ENCODE measurements at places on chromosomes 12 and 14.

GRCh38 chr12:91937009-91937408 lies 208.6 kb downstream of the BTG1 start:
- no peak for DNase-seq

- peak; percentile 51 for DNase-seq
These were observed 109.2 kb upstream of the EGLN3 start for GRCh38 chr14:34059925-34060650.

DNA sequence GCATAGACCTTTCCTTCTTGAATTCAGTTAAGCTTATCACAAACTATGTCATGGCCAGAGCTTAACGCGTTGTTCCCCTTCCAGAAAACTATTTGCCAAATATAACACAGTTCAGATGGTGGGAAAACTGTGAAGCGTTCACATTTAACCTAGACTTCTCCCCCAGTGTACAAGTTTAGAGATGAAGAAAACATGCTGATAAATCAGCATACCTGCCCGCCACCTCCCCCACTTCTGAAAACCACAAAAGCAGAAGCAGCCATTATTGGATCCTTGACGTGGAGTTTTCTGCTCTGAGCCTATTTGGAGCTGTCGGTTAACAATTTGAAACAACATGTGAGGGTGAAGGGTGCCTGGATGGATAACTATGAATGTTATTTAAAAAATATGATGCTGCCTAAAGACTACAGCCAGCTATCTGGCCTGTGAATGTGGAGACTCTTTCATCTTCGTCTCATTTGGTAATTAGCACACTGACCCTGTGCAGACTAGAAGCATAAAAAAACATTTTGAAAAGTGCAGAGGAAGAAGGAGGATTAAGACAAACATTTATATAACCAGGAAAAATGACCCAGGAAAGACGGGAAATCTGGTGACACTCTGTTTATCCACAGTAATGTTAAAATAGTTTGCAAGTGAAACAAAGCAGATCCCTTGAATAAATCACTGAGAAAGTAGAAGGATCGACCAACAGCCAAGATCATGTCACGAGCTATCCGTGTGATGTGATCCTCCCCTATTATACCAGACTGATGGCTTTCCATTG lies 408.2 kb downstream of the AEBP2 start:
- no peak for DNase-seq

DNA sequence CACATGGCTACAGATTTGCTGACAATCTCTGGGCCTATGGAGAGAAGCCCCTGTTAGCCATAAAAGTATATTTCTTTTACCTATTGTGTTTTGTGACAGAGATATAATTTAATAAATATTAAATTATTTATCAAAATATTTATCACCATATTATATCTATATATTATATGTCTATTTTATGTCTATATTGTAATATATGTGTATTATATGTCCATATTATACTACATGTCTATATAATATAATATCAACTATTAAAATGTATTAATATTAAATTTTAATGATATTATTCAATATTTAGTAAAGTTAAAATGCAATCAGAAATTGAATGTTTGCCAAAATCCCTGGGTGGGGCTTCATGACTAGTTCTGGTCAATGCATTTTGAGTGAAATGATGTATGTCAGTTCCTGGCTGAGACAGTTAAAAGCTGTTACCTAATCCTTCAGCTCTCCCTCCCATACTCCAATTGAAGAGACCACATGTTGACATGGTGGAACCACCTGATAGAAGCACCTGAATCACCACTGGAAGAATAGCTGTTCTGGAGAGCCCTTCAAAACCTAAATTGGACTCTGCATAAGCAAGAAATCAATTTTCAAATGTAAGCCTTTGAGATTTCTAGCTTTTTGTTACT lies 357.3 kb upstream of the DDHD1 start:
- no peak for DNase-seq

DNA sequence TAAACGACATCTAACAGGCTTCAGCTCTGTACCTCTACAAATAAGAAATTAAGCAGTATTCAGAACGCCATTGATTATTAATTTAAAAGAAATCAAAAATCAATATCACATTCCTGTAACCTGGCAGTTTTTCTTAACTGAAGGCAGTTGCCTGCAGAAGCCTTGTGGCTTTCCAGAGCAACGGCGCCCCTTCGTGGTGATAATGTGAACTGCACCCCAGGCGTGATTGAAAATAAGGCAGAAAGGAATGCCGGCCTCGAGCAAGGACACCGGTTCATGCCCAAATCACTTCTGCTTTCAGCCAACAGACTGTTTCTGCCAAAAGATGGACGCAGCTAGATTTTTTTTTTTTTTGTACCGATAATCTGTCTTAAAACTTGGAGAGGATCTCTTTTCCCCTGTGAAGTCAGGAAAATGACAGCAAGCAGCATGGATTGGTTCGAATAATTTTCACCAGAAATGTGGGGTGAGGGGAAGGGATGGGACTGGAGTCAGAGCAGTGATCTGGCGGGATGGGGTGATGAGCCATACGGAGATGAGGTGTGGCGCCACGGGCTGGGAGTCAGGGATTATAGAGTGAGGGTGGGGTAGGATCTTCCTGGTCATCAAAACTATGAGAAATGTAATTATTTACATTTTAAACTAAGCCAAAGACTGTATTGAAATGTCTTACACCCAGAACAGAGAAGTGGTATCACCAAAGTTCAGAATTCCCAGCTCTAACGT lies 473.0 kb downstream of the DPF3 start:
- DNase-seq, result peak; percentile 71

DNA sequence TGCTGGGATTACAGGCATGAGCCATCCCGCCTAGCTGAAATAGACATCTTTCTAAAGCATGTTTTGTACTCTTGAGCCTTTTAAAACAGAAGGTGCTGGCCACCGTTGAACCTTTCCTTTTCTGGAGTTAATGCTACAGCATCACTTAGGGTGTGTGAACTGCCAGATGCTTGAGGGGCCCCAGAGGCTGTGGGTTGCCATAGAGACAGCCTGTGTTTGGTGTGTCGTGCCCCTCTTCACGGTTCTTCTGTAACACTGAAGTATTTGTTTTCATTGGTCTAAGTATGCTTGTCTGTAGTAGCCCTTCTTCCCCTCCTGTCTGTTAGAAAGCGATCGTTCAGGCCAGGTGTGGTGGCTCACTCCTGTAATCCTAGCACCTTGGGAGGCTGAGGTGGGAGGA lies 30.8 kb downstream of the PLEKHG3 start:
- no peak for DNase-seq

GRCh38 chr14:32010604-32011125 lies 66.4 kb upstream of the ARHGAP5 start:
- no peak for DNase-seq

- no peak for DNase-seq
These were observed 83.9 kb downstream of the PAPOLA start for GRCh38 chr14:96586056-96586455.

DNA sequence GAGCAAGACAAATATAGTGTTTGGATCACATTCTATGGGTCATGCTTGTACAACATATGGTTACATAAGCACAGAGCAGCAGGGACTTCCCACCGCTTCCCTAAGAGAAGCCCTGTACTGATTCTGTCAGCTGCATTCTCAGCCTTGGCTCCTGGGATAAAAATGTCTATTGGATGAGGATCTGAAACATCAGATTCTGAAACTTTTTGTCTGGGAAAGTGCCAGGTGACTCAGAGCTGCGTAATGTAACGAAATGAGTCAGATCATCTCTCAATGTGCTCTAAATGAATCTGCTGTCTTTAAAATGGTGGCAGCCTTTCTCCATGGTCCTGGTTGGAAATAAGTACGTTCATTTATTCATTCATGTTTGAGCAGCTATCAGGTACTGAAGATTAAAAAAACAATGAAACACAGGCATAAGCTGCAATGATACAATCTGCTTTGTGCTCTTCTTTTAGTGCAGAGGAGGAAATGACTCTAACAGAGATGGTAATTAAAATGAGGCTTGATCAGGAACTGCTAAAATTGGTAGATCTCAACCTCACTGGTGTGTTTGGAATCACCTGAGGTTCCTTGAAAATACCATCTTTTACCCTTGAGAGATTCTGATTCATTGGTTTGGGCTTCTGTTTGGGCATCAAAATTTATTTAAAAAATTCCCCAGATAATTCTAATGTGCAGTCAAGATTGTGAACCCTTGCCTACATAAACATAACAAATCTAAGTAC lies 99.1 kb upstream of the NAP1L1 start:
- peak; percentile 54 for DNase-seq

DNA sequence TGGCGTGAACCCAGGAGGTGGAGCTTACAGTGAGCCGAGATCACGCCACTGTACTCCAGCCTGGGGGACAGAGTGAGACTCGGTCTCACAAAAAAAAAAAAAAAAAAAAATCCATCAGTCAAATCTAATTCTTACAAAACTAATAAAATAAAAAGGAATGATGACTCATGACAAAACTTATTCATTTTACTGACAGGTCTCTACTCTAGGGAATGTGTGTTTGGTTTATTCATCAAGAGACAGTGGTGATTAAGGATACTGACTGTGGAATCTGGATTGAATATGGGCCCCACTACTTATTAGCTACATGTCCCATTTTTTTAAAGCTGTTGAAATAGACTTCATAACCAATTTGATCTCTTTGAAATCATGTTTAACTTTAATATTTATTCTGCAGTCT lies 29.3 kb upstream of the GAS2L3 start:
- DNase-seq, result no peak

DNA sequence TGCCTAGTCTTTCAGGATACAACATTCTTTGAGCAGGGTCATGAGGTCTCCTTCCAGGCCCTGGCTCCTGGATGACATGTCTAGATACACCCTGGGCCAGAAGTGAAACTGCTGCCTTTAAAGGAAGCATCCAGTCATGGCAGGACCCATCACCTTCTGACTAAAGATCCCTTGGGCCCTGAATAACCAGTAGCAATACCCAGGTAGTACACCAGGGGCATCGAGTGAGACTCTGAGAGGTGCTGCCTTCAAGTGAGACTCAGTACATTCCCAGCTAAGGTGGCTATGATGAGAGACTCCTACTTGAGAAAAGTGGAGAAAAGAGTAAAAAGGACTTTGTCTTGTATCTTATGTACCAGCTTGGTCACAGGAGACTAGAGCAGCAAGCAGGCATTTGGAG lies 23.5 kb downstream of the OR6C68 start:
- no peak for DNase-seq

DNA sequence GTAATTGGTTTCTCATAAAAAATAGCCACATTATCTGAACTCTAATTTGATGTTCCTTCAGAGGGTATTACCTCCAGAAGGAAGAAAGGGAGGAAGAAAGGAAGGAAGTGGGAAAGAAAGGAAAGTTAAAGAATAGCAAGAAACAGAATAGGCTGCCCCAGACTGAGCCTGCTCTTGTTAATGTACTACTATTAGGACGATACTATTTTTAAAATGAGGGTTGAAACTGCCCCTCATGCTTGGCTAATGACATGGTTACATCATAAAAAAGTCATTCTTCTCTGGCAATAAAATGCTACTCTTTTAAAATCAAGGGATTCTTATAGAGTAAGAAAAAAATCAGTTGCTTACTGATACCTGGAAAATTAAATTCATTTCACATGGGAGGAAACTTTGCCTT lies 253.0 kb downstream of the KTN1 start:
- no peak for DNase-seq

GRCh38 chr12:94768398-94769046 lies 118.2 kb upstream of the TMCC3 start:
- DNase-seq, result no peak

DNA sequence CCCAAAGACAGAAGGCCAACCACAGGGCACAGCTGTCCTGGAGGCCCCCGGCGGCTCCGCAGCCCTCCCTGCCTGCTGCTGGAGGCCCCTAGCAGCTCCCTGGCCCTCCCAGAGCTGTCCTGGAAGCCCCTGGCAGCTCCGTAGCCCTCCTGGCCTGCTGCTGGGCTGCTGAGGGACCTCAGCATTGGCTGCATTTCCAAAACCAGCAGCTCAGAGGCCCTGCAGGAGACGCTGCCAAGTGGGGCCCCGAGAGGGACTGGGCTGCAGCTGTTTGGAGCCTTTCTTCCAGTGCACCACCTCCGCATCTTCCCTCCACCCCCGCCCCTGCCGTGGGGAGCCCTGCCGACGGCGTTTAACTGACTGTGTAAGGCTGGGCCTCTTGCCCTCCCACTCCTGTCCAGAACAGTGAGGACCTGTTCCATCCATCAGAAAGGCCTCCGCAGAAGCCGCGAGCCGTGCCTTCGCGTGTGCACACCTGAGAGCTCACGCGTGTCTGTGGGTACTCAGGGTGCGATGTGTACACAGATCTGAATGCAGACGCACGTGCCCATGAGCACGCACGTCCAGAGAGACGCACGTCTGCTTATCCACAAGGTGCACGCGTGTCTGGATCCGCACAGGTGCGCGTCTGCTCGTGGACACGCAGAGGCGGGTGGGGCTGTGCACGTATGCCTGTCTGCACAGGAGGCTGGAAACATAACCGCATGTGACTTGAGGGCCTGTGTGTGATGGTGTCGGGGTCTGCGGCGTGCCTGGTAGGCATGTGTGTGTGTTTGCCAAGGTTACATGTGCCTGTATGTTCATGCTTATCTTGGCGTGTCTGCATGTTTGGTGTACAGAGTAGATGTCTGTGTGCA lies 57.0 kb upstream of the FBRSL1 start:
- no peak for DNase-seq

DNA sequence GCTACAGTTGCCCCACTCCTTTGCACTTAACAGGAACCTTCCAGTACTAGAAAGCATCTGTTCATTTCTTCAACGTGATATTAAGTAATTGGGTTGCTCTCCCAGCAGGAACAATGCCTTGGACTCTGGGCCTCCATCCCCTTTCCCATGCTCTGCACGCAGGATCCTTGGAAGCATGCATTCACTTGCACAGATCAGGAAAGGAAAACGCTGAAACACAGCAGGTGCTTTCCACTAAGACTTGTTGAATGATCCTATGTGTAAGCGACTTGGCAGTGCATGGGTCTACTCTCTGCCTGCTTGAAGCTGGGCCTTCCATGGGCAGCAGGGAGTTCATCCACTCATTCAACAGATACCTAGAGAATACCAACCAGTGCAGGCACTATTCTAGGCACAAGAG lies 2.3 kb downstream of the LTBP2 start:
- DNase-seq, result no peak

GRCh38 chr14:104140463-104141331 lies 2.3 kb downstream of the KIF26A start:
- no peak for DNase-seq

- DNase-seq, result no peak
These were observed 90.7 kb downstream of the PLEKHA5 start for GRCh38 chr12:19220205-19220604.

GRCh38 chr14:97572583-97573458 lies 775.6 kb downstream of the VRK1 start:
- DNase-seq, result no peak

DNA sequence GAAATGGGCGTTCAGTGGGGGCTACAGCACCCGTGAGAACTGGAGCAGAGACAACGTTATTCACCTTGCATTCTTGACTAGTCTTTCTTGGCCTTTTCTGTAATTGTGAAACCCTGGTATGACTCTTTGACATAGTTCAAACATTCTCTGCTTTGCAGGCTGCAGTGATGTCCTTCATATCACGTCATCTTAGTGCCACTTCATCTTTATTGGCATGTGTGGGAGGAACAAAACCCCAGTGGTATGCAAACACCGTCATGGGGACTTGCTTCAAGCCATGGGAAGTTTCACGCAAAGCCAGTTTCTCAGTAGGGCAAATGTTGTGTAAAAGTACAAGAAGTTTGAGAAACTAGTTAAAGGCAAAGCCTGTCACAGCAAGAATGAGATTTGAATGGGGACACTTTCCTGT lies 20.2 kb upstream of the DUSP16 start:
- peak; percentile 43 for DNase-seq
